ENCODE measurements at places on chromosomes 6 and 20. TPM values are rescaled to one million over a fixed set of nuclear protein-coding genes. Genes with fewer than 3 reads are reported as not detected.
A peak's percentile ranks its signal among the peaks of the same experiment; 100 is the strongest.

The HLA-F gene
- total RNA-seq, result 585 TPM

- no peak for DNase-seq
Observed at GRCh38 chr6:36127462-36128016, 2.8 kb upstream of the MAPK13 start.

- no peak for DNase-seq
Observed at GRCh38 chr6:12034349-12034748, 22.2 kb downstream of the HIVEP1 start.

The DYNLT2 gene
- 4.6 TPM for total RNA-seq

- DNase-seq, result peak; percentile 93
Observed at GRCh38 chr6:142944124-142945048, 590 bp downstream of the HIVEP2 start.

Measured in CD4-positive, alpha-beta memory T cell (primary cell).